Activated T-helper 1 cell treated with Interleukin-2 at 50 U/mL for 16 hours (primary cell): ENCODE measurements at places on chromosomes 7 and 10.
A peak's percentile ranks its signal among the peaks of the same experiment; 100 is the strongest.

- no peak for DNase-seq
Observed at GRCh38 chr7:1090686-1091643, 3.1 kb downstream of the GPER1 start.

- DNase-seq, result no peak
Observed at GRCh38 chr10:74898201-74898976, 72.0 kb downstream of the KAT6B start.

DNA sequence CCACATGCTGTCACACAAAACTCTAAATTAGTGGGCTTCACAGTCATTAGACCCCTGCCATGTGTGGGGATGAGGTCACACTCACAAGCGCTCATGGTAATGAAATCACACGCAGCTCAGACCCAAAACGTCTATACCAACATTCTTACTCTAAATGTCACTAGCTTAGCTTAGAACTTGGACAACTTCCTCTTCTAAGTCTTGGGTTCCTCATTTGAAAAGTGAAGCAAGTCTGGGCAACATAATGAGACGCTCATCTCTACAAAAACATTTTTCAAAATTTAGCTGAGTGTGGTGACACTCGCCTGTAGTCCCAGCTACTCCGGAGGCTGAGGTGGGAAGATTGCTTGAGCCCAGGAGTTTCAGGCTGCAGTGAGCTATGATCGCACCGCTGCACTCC, 92.7 kb upstream of the MACROH2A2 start:
- no peak for DNase-seq

DNA sequence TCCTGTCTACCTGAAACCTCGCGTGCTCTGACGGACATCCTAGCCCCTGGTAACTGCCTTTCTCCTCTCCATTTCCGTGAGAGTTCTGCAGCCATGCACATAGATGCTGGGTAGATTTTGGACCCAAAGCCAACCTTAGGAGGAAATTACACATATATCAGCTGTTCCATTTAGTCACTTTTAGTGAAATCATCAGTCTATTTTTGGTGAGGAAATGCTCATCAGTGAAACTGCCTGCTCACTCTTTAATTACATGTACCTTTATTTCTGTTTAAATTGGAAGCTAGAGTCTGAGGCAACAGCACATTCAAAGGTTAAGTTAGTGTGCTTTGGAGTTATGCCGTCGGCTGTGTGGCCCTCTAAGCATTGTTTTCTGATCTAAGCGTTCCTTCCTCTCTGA, 231.3 kb downstream of the WDR37 start:
- DNase-seq, result no peak

DNA sequence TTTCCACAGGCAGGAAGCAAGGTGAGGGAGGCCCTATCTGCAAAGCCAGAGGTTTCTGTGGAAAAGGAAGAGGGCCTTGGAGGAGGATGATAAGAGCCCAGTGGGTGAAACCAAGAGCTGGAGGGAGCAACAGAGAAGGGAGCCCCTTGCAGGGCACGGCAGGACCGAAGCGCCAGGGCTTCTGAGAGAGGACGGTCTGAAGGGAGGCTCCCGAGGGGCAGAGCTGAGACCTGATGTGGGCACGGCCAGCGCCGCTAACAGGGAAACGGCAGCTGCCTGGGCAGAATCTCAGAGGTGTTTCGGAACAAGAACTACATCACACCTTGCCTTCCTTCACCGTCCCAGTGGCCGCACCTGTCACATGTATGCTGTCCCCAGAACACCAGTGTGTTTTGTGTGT, 144.3 kb upstream of the ADARB2 start:
- no peak for DNase-seq

DNA sequence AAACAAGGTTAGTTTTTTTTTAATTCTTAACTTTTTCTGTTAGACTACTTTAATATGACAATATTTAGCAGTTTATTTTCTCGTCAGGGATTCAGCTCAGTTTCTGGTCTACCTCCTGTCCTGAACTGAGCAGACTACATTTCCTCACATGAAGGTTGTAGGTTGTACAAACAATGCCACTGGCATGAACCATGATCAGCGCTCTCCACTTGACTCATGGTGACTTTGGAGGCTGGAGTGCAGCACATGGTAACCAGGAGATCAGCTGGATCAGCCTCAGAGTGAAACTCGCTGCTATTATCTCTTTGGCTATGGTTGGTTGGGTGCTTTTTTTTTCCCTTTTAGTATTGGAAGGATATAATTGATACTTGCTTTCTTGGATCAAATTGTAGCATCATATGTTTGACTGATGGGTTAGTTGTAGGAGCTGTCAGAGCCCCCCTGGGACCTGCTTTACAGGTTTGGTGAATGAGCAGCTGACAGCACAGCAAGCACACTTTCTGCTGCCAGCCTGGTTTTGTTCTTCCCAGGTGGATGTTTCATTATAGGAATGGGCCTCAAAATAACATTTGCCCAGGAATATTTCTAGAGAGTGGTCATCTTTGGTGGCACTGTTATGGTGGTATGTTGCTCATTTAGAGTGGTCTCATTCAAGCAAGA, 556.4 kb downstream of the AUTS2 start:
- DNase-seq, result no peak

DNA sequence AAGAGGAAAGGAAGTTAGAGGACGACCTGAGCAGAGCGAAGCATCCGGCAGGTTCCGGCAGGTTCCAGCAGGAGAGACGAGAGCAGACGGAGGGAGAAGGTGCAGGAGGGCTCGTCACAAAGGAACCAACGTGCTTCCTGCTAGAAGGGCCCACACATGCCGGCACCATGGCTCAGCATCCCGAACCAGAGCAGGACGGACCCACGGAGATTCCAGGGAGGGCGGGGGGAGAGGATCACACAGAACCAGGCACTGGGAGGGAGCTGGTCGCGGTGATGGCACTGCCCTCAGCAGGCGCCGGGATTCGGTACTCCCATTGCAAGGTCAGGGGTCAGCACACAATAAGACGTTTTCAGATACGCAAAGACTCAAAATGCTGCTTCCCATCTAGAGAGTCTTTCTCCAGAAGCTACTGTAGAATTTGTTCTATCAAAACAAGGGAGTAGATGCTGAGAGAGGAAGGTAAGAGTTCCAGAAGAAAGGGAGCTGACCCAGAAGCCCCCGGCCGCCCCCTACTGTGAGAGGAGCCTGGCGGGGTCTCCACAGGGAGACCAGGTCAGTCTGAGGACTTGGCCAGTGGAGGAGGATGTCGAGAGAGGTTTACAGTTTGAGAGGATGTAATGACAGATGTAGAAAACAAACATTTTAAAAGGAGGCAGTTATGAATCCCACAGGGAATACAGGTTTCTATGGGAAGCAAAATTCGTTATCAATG, 23.6 kb upstream of the PWWP2B start:
- DNase-seq, result no peak

GRCh38 chr10:48504141-48504885, 100.6 kb downstream of the ARHGAP22 start:
- DNase-seq, result no peak

- DNase-seq, result no peak
Observed at GRCh38 chr10:31268444-31269303, 50.3 kb upstream of the ZEB1 start.

DNA sequence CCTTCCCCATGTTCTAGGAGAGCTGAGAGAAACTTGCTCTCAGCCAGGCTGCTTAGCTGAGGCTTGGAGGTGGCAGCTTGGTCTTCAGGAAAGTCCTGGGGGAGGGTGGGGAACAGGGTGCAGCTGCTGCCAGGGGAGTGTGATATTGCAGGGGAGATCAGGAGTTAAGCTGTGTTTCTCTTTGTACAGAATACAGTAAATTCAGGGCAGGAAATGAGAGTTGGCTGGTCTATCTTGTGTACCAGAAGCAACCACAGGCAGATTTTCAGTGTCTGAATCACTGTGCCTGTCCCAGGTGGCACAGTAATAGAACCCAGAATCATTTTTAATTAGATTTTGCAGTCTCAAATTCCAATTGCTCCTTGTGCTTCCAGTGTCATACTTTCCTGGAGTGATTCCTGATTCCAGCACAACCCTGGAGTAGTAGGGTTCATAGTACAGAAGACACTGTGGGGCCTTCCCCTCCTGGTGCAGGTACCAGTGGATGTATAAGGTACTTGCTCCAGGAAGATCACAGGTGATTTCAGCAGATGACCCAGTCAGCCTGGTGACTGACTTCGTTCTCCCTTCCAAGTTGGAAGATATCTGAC, 94.0 kb upstream of the TARP start:
- DNase-seq, result no peak

DNA sequence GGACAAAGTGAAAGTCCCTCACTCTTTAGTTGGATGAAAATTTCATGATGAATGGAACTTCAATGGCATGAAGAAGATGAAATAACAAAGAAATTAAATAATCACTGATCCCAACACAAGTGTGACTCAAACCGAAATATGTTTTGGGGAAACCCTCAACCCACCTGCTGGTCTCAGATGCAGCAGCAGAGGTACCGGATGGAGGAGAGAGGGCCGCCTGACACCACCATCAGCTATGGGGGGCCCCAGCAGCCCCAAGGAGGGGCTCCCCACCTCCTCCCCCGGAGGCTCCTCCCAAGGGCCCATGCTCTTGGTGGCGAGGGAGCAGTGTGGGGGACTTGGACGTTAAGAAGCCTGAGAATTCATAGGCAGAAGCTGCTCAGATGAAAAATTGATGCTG, 137.2 kb upstream of the ADARB2 start:
- DNase-seq, result no peak

GRCh38 chr7:80318081-80318480, 183.4 kb downstream of the GNAI1 start:
- DNase-seq, result no peak

DNA sequence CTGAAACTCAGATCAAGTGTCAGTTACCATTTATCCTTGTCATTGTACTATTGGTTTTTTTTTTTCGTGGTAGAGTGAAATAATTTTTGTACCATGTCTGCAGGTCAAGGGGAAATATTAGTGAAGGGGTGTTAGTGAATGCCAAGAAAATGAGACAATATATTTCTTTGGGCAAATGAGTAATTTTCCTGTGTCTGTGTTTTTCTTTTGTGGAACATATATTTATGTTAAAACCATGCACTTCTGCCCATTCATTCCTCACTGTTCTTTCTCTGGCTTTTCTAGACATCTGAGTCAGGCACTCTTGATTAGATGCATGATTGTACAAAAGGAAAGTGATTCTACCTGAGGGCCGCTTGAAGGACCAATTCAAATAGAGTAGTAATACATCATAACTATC, 161.6 kb downstream of the BICC1 start:
- DNase-seq, result no peak

DNA sequence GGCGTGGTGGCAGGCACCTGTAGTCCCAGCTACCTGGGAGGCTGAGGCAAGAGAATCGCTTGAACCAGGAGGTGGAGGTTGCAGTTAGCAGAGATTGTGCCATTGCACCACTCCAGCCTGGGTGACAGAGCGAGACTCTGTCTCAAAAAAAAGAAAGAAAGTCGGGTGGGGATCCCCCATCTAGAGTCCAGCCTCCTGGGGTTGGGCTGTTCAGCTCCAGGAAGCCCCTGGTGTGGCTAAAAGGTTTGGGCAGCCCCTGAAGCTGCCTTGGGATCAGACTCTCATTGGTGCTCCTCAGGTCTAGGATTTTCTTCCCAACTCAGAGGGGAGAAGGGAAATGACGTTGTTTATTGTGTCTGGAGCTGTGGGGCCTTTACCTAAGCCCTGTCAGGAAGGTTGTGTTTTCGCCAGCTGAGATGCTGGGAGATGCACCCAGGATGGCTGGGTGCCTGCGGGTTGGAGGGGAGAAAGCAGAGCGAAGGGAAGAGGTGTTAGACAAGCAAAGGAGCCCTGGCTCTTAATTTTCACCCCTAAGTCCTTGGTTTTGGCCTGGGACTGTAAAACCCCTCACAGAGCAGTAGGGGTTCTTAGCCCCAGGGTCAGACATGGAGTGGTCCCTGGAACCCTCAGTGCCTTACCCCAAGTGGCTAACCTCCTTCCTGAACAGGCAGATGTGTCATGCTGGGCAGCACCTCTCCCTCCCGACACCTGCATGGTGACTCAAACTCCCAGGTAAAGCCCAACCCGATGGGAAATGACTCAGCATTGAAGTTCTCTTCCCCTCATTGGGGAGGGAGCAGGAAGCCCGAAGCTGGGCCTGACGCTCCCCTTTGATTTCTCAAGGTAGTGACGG, 21.1 kb downstream of the PLAU start:
- peak; percentile 52 for DNase-seq

DNA sequence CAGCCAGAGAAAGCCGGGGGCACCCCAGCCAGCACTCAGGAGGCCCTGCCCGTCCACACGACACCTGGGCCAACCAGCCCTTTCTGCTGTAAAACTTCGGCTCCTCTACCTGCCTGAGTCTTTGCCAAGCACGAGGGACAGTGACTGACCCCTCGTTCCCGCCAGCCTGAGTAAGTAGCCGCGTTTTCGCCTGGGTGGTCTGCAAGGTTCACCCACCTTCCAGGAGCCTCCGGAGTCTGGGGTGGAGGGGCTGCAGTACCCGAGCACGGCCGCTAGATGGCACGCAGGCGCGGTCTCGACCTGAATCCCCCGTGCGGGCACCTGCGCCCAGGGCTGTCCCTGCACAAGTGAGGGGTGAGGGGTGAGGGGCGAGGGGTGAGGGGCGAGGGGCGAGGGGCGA, 192.7 kb downstream of the PTPRN2 start:
- peak; percentile 13 for DNase-seq

DNA sequence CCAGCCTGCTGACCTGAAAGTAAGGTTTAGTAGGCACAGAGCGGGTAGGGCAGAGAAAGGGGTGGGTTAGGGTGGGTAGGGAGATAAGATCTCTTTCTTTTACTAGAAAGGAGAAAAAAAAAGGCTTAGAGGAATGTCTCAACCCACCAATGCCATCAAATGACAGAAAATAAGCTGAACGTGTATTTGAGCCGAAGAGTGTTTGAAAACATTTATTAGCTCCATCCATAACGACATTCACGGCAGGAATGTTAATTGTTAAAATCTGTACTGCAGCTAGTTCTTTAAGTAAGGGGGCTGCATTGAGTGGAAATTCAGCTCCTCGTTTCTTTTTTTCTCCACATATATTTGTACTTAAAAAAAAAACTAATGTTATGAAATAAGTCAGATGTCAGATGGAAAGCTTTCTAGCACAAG, 63.7 kb upstream of the ARID5B start:
- DNase-seq, result no peak

GRCh38 chr7:158740657-158741293, 36.2 kb upstream of the NCAPG2 start:
- no peak for DNase-seq

DNA sequence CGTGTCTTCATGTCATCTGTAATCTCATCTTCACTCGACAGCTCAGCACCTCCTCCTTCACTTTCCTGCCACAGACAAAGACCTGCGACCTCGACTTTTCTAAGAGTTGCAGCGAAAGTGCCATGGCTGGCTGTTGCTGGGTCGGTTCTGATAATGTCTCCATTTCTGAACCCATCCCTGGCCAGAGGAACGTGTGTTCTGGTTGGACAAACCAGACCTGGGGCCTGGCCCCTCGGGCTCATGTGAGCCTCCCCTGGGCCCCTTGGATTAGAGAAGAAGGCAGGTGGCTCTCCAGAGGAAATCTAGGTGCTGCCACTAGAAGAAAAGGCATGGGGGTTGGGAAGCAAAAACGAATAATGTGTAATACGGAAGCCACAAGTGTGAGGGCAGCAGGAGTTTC, 273.7 kb downstream of the GLRX3 start:
- no peak for DNase-seq

DNA sequence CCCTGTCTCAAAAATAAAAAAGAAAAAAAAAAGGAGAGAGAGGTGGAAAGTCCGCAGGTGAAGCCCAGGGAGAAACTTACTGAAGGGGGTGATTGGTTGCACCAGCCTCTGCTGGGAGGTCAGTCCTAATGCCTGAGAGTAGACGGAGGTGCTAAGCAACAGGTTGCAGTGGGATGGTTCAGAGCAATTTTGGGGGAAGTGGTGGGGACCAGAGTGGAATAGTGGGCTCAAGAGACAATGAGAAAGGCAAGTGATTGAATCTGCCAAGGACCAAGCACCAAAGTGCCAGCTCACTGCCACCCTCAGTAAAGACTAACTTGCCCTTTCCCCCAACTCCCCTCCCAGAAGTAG, 90.2 kb upstream of the GTF2I start:
- DNase-seq, result no peak
